ENCODE measurements at places on chromosomes 7 and 10. TPM values are rescaled to one million over a fixed set of nuclear protein-coding genes. Genes with fewer than 3 reads are reported as not detected.
A peak's percentile ranks its signal among the peaks of the same experiment; 100 is the strongest.

DNA sequence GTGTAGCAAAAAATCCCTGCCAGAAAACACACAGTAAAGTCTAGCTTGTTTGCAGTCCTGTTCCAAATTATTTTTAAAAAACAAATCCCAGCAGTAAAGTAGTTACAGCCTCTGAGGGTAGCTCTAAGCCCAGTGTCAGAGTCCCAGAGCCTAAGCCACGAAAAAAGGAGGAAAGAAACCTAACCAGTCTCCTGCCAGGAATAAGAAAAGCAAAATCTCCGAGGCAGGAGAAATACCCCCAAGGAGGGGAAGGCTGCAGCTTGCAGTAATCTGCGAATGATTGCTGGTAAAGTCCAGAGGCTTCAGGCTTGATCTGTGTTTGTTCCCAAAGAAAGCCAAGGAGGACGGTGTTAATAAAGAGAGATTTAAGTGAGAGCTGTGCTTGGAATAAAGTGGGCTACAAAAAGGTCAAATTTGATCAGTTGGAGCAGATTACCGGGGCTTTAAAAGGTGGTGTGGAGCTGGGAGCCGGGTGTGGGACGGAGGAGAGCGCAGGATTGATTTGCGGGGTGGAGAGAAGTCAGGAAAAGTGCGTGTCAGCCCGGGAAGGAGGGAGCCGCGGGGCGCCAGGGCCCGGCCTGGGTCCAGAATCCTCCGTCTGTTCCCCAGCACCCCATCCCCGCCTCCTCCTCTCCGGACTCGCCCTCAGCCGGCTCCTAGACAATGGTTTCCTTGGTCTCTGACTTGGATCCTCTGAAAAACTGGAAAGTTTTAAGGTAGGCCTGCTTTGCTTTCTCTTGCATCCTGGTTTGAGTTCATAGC lies 219.4 kb upstream of the CELF2 start:
- DNase-seq = peak; percentile 65

- DNase-seq = no peak
These were observed 12.3 kb upstream of the SNX10 start for GRCh38 chr7:26279405-26279804.

The ANXA8 gene
- 8.4 TPM for polyA plus RNA-seq

The PRLHR gene
- polyA plus RNA-seq = not detected

The CYCS gene
- 156 TPM for polyA plus RNA-seq

GRCh38 chr10:85262992-85263391 lies 934.6 kb downstream of the CCSER2 start:
- DNase-seq = no peak

The NYAP1 gene
- polyA plus RNA-seq = 1.6 TPM
